ENCODE measurements at places on chromosomes 6 and 20. TPM values are rescaled to one million over a fixed set of nuclear protein-coding genes. Genes with fewer than 3 reads are reported as not detected.
A peak's percentile ranks its signal among the peaks of the same experiment; 100 is the strongest.

DNA sequence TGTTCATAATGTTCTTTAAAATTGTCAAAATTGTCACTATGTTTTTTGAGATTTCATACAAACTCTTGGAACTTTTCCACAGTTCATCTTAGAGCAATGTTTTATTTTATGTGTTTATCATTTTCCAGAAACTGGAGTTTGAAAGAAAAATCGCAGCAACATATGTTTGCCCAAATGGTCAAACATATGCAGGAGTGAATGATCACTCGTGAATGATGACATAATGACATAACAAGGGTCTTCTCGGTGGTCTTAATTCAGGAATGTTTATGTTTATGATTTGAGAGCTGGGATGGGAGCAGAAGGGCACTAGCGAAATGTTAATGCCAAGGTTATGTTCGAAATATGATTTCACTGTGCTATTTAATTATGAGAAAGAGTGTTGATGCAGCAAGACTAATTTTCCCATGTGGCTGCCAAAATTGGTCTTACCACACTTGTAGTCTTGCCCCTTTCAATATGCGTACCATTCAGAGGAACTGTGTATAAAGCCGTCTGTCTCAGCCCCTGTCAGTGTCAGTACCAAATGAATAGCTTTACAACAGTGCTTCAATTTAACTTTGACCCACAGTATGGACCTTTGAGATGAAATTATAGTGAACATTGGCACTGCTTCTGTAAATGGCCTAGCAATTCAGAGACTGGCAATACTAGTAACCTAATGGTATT, 152.3 kb downstream of the CARMIL1 start:
- ATAC-seq = no peak

DNA sequence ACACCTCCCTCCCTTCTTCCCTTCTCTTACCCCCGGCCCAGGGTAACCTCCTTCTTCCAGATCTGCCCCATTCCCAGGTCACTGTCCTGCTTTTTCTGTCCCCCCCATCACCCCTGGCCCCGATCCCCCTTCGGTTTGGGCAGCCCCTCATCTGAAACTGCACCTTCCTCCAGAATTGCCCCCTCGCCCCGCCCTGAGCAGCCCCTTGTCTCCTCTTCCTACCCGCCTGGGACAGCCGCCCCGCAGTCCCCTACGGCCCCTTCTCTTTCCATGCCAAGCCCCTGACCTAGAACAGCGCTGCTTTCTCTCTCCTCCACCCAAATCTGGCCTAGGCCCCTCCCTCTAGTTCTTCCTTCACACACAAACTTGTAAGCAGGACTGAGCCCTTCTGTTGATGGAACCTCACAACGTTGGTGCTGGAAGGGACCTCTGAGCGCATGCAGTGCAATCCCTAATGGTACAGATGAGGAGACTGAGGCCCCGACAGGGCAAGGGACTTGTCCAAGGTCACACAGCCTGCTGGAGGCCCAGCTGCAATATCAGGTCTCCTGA, 630 bp downstream of the PPP2R5D start:
- no peak for ATAC-seq

DNA sequence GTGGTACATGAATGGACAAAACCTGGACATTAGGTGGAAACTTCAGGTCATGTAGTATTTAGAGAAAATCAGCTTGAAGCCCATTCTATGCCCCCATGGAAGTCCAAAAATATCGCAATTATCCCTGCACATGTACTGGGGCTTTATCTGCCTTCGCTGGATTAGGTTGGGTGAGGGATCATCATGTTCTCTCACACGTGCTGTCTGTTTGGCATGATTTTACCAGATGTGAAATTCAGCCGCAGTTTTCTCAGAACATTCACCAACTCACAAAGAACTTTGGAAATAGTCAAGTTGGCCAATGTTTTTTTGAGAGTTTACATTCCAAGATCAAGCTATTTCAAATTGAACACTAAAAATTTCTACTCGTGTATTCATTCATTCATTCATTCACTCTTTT, 459.8 kb upstream of the CITED2 start:
- no peak for ATAC-seq

DNA sequence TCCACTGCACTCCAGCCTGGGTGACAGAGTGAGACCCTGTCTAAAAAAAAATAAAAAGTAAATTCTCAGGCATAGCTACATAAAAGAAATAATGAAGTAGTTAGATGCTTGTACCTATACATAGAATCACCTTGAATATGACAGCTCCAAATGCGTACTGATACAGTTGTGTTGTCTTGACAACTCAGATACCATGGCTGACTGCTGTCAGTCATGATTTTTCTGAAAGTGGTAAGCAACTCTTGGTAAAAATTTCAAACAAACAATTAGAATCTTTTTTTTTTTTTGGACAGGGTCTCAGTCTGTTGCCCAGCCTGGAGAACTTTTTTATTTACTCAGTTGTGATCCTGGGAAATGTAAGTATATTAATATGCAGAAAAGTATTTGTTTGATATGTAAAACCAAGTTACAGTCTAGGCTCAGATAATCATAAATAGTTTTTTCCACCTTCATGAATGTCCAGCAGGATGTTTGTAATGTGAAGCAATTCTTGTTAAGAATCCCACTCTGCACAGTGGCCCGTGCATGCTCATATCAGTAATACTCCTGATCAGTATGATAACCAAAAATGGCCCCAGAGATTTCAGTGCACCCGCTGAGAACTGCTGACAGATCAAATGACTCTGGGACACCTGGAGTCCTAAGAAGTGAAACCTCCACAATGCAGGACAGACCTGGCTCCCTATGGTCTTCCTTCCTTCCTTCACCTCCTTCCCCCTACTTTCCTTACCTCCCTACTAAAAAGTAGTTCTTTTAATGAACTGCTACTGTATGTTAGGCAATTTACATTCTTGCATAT, 14.0 kb upstream of the MAPK13 start:
- no peak for ATAC-seq

- no peak for ATAC-seq
Measured at GRCh38 chr6:36788768-36789167, 50.5 kb downstream of the CPNE5 start.

DNA sequence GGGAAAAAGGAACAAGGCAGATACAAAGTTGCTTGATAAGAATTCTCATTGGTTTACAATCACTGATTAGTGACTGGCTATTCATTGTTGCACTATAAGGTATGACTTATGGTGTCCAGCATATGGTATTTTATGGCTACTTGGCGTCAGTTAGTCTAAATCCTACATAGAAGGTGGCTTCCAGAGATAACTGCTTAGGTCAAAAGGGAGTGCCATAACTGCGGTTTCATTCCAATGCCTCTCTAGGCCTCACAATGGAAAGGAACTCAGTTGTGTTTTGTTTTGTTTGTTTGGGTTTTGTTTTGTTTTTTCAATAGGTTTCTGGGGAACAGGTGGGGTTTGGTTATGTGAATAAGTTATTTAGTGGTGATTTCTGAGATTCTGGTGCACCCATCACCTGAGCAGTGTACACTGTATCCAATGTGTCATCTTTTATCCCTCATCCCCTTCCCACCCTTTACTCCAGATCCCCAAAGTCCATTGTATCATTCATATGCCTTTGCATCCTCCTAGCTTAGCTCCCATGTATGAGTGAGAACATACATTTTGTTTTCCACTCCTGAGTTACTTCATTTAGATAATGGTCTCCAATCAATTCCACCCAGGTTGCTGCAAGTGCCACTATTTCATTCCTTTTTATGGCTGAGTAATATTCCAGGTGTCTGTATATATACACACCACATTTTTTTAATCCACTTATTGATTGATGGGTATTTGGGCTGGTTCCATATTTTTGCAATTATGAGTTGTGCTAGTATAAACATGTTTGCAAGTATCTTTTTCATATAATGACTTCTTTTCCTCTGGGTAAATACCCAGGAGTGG, 7.0 kb downstream of the GOPC start:
- ATAC-seq = no peak

- ATAC-seq = no peak
Measured at GRCh38 chr6:113338644-113339043, 518.5 kb upstream of the MARCKS start.

The ARHGAP40 gene
- not detected for total RNA-seq

DNA sequence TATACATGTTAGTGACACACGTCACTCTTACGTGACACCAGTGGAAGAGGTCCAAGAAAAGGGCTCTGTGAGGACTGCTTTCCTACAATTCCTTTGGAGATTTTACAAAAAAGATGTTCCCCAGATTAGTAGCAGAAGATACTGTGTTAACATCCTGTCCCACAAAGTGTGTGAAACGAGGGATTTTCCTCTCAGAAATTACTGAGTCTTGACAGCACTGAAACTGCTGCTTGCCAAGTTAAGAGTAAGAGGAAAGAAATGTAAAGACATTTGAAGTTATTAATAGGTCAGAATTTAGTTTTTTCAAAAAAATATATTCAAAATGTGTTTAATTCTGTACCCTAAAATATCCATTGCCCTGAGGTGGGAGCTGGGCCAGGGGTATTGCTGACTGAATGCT, 58.8 kb upstream of the MAP7 start:
- ATAC-seq = no peak

The GPSM3 gene
- 5.1 TPM for total RNA-seq

GRCh38 chr20:52493171-52493721, 301.7 kb upstream of the ZFP64 start:
- ATAC-seq = no peak

- no peak for ATAC-seq
Measured at GRCh38 chr6:7124114-7124513, 16.4 kb downstream of the RREB1 start.

The POM121L2 gene
- total RNA-seq = not detected

- ATAC-seq = no peak
Measured at GRCh38 chr6:117976030-117976651, 69.1 kb downstream of the SLC35F1 start.

- ATAC-seq = no peak
Measured at GRCh38 chr20:59806578-59806975, 126.9 kb downstream of the SYCP2 start.

- ATAC-seq = no peak
Measured at GRCh38 chr6:135145063-135145800, 35.9 kb upstream of the MYB start.

The MUCL3 gene
- total RNA-seq = not detected

GRCh38 chr6:41489120-41489851, 56.9 kb upstream of the FOXP4 start:
- ATAC-seq = no peak

DNA sequence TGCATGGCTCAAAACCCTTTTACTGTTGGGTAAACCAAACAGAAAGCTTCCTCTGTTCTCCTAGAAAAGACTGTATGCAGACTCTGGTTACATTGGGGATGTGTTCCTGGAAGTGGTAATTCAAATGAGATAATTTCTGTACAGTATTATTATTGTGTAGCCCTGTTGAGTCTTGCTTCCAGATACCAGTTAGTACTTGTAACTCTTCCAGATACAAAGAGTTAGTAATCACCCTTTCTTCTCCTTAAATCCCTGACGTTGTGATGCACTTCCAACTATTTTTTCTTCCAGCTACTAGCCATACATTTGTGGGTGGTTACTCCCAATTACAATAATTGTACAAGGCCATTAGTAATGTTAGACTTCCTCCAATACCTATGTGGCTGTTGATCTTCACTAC, 42.3 kb upstream of the GRIK2 start:
- ATAC-seq = no peak

DNA sequence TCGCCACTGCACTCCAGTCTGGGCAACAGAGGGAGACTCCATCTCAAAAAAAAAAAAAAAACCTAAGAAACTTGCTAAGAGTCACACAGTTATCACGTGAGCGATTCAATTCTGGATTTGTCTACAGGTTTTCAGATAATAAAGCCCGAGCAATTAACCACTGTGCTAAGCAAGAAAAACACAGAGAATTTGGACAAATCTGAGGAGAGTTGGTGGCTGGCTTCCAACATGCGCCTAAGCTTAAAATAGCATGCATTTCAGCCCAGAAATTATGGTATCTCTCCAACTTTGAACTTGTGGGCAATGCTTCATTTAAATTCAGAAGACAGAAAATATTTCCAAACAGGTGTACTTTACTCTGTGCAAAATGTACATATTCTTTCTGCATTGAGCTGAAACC, 232.9 kb downstream of the TSHZ2 start:
- ATAC-seq = no peak

- ATAC-seq = no peak
Measured at GRCh38 chr20:32468313-32468640, 110.1 kb downstream of the ASXL1 start.

DNA sequence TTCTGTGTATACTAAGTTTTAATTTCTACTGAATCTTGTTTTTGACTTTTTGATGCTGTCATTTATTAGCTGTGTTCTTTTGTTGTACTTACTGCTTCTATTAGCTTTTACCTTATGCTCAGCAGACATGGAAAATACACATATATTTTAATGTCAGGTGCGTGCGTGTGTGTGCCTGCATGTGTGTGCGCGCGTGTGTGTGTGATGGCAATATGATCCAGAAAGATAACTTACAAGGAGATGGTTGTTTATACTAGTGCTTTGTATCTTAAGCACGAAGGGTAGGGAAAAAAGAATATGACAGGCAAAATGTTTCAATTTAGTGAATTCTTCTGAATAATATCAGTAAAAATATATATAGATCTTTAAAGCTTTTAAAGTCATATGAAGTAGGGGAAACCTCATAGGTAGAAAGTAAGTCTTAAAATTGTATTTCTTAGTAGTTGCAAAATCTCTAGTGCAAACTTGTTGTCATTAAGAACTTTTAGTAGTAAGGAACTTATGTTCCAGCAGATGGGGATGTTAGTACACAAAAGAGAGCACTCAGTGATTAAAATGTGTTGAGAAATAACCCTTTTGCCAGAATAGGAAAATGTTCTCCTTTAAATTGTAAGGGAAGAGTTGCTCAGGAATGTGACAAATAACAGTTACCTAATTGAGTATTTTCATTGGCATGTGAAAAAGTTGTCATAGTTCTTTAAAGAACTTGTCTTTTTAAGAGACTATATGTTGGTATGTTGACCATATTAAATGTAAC, 13.2 kb downstream of the QKI start:
- peak; percentile 50 for ATAC-seq

DNA sequence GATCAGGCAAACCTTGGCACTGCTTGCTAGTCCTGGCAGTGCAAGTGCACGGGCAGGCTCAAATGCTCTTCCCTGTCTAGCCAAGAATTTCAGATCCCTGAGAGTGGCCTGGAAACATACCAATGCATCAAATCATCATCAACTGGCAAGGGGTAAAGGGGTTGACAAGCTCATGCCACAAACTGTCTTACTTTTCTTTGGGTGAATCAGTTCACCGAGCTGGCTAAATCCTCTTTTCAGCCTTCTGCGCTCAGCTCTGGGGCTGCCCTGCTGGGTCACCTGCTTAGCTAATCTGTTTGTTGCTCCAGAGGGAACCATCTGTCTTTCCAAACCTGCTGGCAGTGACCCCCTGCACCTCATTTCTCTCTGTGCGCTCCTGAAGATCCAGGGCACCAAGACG, 59.5 kb downstream of the LYRM4 start:
- no peak for ATAC-seq

The NTSR1 gene
- total RNA-seq = 0.85 TPM

GRCh38 chr6:111119571-111120329, 32.4 kb downstream of the SLC16A10 start:
- no peak for ATAC-seq

All from gastroesophageal sphincter (tissue), 4 donors.